GM12878 (cell line): ENCODE measurements at places on chromosomes 4 and X.
A peak's percentile ranks its signal among the peaks of the same experiment; 100 is the strongest.

- no peak for DNase-seq
Measured at GRCh38 chr4:151540728-151541388, 131.9 kb downstream of the FHIP1A start.

DNA sequence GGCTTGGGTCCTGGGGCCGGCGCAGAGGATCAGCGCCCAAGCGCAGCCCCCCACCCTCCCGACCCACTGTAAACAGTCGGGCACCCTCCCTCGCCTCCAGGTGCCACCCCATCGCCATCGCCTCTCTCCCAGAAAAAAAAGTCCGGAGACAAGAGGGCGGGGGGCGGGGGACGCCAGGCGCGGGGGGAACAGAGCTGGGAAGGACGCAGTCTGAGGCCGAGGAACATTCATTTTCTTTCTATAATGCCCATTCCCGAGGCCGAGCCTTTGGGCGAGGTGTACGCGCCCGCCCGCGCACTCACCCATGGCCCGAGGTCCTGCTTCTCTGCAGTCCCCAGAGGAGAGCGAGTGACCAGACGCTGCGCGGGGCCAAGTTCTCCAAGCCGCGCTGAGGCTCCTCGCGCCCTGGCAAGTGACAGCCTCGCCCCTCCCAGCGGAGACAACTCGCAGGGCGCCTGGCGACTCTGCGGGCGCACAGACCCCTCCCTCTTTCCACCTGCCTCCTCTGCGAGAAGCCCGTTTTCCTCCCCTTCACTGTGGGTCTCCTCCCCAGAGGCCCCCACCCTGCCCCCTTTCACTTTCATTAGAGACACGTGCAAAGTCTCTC, 63.5 kb upstream of the WDR17 start:
- DNase-seq, result no peak

- no peak for DNase-seq
Measured at GRCh38 chr4:15130441-15130840, 128.2 kb downstream of the CPEB2 start.

DNA sequence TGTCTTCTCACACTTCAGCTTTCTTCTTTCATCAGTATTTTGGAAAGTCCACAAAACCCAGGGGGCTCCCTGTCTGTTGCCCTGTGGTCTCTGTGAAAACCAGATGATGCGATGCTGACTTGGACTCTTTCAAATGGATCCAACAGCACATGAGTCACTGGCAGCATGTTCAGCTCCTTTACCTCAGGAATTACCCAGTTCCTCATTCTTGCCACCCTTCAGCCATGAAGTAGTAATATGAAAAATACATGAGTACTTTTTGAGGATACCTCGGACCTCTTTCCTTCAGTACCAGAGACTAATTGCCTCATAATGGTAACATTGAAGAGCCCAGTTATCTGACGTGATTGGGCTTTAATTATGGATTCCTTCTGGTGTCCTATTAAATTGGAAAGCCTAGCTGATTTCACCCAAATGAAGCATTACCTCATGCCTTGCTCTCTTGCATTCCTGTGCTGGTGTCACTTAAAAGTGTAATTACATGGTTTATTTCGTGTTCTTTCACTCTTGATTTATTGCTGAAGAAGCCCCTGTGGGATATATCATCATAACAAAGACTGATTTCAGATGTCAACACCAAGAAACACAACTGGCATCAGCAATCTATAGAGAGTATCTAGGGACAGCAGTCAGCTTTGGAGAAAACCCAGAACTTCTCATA, 63.4 kb downstream of the NFKB1 start:
- peak; percentile 91 for DNase-seq

- no peak for DNase-seq
Measured at GRCh38 chr4:104447294-104447693, 47.4 kb downstream of the CXXC4 start.

DNA sequence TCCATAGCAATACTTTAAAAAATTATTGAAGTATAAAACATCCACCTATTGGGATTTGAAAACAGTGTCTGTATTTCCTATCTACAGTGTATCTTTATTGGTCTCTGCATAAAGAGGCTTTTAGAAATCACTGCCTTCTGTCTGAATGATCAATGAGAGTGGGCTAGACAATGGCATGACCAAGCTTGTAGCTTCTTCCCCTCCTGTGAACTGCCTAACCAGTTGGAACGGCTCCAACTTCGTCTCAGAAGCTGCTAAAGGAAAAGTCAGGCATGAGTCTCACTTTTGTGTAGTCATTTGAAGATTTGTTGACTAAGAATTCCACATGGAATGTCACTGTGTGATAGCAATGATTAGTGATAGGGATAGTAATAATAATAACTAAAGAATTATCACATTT, 64.2 kb downstream of the INTS12 start:
- DNase-seq, result no peak

- DNase-seq, result no peak
Measured at GRCh38 chrX:44343412-44344141, at the start of gene EFHC2. Gene EFHC2, minus strand, starts transcription at chrX:44343672. Its CDS starts 84 bp downstream, at chrX:44343588.

DNA sequence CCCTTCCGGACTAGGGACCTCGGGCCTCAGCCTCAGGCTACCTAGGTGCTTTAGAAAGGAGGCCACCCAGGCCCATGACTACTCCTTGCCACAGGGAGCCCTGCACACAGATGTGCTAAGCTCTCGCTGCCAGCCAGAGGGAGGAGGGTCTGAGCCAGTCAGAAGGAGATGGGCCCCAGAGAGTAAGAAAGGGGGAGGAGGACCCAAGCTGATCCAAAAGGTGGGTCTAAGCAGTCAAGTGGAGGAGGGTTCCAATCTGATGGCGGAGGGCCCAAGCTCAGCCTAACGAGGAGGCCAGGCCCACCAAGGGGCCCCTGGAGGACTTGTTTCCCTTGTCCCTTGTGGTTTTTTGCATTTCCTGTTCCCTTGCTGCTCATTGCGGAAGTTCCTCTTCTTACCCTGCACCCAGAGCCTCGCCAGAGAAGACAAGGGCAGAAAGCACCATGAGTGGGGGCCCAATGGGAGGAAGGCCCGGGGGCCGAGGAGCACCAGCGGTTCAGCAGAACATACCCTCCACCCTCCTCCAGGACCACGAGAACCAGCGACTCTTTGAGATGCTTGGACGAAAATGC, at the start of gene WAS:
Gene WAS, plus strand, starts transcription at position 389 of the 572 bp plus-strand sequence. Its CDS starts 55 bp downstream, at position 444.
- peak; percentile 35 for DNase-seq

DNA sequence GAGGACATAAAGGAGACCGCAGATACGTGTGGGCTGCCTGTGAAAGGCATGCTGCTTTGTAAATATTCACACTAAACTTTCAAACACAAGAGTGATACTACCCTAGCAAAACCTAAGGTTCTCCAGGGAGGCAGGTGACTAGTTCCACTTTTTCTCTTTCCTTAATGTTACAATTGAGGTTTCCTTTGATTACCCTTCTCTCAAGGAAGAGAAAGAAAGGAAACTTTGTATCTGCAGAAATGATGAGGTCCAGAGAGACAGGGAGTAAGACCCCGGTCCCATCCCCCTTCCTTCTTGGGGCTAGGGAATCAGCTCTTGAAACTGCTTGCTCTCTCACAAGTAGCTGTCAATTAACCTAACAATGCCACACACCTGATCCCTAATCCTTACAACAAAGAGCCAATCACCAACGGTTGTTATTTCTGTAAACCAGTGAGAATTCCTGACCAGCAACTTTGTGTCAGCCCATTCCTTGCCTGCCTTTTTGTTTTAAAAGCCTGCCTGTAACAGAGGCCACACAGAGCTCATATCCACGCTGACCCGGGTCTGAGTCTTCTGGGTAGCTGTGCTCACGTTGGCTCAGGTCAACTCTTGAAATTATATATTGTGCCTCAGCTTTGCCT, 754.8 kb upstream of the FRG1 start:
- no peak for DNase-seq

DNA sequence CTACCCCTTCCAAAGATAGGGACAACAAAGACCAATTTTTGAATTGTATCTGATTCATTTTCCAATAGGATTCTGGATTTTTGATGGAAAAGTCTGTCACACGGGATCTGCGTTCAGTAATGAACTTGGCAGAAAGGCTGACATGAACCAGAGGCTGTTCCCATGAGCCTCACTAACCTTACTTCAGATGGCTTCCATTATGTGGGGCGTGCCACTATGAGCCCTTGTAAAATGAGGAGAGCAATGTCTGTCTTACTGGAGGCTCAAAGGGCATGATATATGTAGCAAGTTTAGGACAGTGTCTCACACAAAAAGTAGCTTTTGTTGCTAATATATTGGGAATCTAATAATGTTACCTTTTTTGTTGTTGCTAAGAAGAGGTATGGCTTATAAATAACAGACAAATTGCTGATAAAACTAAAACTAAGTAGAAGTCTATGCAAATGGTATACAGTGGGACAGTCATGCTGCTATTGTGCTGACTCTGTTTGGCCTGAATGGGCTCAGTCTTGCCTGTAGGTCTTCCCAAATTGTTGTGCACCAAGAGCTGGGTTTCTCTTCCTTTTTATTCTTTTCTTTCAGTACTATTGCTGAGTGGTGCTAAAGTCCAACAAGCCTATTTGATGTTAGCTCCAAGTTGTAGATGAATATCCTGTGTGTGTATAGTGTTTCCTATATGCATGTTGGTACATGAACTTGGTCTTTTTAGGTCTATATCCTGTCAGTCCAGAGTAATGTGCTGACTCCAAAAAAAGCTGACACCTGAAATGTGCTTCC, 132.1 kb downstream of the SPRY1 start:
- DNase-seq, result no peak

- no peak for DNase-seq
Measured at GRCh38 chr4:48779095-48779997, 733 bp downstream of the FRYL start.

DNA sequence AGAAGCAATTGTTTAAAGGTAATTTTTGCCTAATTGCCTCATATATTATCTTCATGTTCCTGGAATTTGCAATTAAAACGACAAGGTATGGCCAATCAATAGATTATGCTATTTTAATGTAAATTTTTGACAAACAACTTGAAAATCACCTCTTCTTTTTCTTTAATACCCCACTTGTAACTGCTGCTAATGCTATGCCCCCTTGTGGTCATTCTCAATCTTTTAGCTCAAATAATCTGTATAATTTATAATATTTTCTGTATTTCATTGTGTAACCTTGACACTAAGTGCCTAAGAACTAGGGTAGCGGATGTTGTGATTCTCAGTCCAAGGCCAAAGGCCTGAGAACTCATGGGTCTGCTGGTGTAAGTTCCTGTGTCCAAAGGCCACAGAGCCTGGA, 831.7 kb upstream of the POU3F4 start:
- DNase-seq, result no peak
